Activated CD4-positive, alpha-beta T cell treated with anti-CD3 and anti-CD28 coated beads for 1 hour (primary cell): ENCODE measurements at places on chromosomes 7 and 10.

- no peak for DNase-seq
Observed at GRCh38 chr7:114310345-114311110, 104.1 kb upstream of the FOXP2 start.

DNA sequence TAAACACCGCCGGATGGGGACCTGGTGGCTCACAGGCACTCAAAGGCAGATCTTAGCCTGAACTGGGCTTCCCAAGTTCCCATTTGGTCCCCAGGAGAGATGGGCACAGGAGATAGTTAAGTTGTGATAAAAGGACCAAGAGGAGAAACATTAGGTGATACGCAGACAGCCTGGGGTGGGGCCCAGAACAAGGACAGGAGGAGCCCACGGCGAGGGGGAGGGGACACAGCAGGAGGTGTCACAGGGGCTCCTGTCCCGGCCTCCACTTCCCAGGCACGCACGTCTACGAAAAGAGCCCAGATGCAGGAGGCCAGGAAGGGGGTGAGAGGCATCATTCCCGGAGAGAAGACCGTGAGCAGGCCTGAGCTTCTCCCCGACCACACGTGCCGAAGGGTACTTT is 16.3 kb upstream of the DNAAF5 start:
- no peak for DNase-seq

DNA sequence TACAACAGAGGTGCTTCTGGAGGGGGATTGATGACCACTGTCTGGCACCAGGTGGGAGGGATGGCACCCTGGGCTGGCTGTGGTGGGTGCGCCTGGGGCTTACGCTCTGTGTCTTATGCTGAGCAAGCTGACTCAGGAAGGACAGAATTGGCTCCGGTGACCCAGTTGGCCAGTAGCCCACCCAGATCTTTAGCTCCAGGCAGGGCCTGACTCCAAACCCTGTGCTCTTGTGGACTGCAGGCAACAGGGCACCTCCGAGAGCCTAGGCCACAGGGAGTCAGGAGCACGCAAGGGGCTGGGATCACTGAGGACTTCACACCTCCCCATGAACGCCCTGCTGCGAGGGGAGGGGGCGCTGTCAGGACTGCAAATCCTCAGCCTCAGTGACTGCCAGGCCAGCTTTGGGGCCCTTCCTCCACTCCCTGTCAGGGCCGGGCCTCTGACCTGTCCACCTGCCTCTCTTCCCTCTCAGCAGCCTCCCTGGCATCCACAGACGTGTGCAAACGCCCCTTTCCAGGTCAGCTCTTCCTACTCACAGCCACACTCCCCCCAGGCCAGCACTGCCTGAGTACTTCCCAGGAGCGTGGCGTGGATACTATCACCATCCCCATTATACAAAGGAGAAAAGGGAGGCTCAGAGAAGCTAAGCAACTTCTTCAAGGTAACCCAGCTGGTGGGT is 118.7 kb downstream of the SLIT1 start:
- no peak for DNase-seq

GRCh38 chr10:121426307-121426706 is 171.9 kb downstream of the FGFR2 start:
- no peak for DNase-seq

- DNase-seq, result no peak
Observed at GRCh38 chr7:52775876-52776275, 259.6 kb upstream of the POM121L12 start.

DNA sequence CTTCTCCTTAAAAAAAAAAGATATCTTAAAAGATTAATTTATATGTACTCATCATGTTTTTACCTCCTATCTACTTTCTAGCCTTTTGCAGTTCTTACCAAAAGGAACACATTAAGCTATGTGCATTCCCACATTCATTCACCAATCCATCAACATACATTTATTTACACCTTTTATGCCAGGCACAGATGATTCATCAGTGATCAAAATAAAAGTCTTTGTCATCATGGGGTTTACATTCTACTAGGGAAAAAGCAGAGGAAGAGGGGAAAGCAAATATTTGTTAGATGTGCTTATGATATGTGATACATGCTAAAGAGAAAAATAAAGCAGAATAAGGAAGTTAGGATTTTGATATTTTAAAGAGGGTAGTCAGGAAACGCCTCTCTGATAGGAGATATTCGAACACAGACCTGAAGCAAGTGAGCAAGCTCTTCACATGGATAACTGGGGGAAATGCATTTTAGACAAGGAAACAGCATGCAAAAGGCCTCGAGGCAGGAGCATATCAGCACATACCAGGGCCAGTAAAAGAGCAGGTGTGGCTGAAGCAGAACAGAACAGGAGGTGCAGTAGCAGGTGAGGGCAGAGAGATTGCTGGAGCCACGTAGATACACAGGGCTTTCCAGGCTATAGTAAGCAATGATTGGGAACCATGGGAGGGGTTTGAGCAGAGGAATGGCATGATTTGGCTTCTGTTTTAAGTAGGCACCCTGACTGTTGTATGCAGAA is 67.4 kb downstream of the REEP3 start:
- no peak for DNase-seq

GRCh38 chr10:2294739-2295138 is 557.4 kb upstream of the ADARB2 start:
- DNase-seq, result no peak

DNA sequence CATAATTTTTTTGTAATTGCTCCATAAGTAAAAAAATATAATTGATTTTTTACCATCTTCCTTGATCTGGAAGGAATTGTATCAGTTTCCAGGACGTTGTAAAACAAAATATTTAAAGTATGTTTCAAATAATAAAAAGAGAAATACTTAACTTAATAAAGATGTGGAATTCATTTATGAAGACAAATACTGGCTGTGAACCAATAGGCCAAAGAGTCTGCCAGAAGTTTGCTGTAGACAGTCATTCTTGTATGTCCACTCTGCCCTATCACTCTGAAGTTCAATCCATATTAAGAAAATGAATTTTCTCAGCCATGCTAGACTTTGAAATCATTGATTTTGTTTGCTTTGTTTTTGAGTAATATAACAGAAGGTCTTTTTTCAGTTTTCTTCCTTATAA is 256.4 kb downstream of the TRIL start:
- no peak for DNase-seq

GRCh38 chr7:149748076-149748874 is 25.1 kb downstream of the ZNF467 start:
- DNase-seq, result no peak

DNA sequence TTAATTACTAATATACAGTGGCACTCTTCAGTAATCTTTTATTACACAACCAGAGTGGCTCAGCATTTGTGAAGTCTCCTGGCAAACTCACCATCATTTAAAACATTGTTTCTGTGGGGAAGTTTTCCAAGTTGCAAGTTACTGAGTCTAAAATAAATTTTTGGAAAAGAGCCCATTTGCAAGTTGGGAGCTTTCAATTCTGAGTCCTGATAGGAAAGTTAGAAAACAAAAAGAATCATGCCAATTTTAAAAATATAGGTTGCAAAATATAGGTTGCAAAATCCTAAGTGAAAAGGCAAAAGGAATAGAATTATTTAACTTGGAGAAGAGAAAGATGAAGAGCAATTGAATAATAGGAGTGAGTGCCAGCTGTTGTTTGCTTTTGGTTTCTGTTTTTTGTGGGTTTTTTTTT is 378.8 kb upstream of the C7orf33 start:
- DNase-seq, result no peak

- no peak for DNase-seq
Observed at GRCh38 chr7:138945821-138946220, 35.4 kb downstream of the KIAA1549 start.

DNA sequence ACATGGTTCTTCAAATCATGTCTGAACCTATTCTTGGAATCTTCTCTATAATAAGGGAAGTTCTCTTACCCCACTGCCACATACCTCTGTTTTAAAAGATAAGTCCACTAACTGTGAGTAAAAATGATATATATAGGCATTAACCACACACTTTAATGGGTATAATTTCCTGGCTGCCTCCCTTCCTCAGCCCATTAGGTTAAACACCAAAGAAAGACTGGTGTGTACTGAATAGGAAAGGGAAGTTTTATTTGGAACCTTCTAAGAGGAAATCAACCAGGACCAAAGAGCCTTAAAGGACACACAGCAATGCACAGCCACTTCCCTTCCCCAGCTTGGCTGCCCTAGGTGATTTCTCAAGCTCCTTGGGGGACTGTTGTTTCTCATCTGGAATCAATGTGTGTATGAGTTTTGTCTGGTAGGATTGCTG is 5.0 kb upstream of the WBP1L start:
- no peak for DNase-seq

DNA sequence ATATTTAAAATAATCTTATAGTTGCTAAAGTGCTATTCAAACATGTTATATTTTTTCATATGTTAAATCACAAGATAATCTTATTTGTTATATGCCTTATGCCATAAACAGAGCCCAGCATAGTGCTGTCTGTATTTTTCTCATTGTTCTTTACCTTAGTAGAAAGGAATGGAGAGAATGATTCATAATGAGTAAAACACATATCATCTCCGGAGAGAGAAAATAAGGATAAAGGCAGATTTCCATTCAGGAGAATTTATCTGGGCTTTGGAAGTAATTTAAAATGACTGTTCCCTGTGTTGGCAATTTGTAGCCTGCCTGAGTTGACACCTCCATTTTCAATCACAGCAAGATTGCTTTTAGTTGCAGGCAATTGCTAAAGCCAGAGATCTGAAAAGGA is 30.2 kb downstream of the CHN2 start:
- no peak for DNase-seq

- peak; percentile 36 for DNase-seq
Observed at GRCh38 chr7:98202367-98203195, 8.7 kb upstream of the BHLHA15 start.

- DNase-seq, result no peak
Observed at GRCh38 chr7:28407651-28408050, 4.7 kb upstream of the CREB5 start.

- DNase-seq, result no peak
Observed at GRCh38 chr7:130793855-130794618, 60.0 kb upstream of the KLF14 start.

DNA sequence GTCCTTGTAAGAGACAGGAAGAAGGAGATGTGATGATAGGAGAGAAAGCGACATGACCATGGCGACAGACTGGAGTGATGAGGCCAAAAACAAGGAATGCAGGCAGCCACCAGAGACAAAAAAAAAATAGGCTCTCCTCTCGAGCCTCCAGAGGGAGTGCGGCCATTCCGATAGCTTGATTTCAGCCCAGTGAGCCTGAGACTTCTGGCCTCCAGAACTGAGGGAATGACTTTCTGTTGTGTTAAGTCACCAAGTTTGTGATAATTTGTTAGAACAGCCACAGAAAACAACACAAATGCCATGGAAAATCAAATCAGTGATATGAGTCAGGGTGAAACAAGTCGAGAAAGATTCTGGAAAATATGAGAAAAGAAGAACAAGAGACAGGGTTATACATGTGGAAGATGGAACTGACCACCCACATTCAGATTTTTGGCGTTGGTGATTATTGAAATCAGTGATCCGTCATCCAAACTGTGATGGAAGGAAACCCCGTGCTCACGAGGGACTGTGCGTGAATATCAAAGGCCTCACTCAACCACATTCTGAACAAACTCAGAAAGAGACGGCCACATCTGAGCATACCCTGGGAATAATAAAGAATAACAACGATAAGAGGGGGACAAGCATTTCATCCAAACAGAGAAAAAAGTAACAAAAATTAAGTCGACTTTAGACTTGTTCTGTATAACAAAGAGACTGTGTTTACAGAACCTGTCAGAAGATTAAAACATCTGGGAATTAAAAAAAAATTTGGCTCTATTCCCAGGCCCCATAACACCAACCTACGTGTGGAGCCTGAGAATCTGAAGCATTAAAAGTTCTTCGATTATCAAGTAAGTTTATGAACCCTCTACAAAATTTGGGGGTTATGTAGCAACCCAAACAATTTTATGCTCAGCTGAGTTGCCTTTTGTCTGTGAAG is 72.1 kb downstream of the EEPD1 start:
- no peak for DNase-seq

DNA sequence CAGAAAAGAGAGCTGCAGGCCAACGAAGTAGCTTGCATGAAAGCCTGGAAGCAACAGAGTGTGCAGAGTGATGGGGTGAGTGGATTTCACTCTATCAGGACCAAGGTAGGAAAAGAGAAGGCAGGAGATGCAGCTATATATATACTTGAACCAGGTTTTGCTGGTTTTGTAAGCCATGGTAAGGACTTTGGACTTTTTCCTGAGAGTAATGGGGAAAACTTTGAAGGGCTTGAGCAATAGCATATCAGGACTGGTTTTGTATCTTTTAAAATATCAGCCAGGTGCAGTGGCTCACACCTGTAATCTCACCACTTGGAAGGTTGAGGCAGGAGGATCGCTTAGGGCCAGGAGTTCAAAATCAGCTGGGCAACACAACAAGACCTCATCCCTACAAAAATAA is 120.6 kb upstream of the NRP1 start:
- DNase-seq, result no peak

- DNase-seq, result no peak
Observed at GRCh38 chr7:18770822-18771221, 275.3 kb downstream of the HDAC9 start.

DNA sequence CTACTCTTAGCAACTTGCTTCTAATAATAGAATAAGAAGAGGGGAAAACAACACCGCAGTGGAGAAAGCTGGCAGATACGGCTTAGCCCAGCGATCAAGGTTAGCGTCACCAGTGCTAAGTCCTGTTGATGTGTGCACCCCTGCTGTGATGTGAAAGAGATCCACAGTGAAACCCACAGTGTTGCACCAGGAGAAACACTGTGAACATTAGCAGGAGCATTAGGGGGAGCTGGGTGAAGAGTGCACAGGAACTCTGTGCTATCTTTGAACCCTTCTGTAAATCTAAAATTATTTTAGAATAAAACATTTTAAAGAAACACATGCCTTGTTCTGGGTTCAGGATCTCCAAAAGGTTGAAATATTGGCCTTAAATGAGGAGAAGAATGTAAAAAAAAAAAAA is 154.1 kb upstream of the UNC5B start:
- no peak for DNase-seq

- no peak for DNase-seq
Observed at GRCh38 chr10:84353052-84353803, 24.8 kb downstream of the CCSER2 start.

- no peak for DNase-seq
Observed at GRCh38 chr7:50069613-50070012, 23.4 kb downstream of the ZPBP start.

GRCh38 chr7:12211711-12212485 is 804 bp downstream of the TMEM106B start:
- DNase-seq, result no peak

DNA sequence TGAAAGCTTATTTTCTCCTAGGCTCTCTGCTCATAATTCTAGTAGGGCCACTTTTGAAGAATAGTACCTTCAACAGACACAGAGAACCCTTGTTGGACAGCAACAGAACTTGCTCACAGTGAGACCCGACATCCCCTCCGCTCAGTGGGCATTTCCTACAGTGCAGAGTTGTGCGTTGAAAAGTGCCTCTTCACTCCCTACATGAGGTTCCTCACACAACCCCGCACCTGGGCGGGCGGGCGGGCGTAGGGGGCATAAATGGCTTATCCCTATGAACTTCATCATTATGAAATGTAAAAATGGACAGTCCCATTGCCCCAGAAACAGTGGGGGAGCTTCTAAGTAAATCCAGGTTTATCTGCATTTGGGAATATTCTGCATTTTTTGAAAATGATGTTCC is 174.9 kb downstream of the MGMT start:
- DNase-seq, result no peak

- DNase-seq, result no peak
Observed at GRCh38 chr10:13978533-13979115, 352.1 kb downstream of the FRMD4A start.

GRCh38 chr7:47293884-47294555 is 287.9 kb downstream of the TNS3 start:
- no peak for DNase-seq

GRCh38 chr10:125684581-125684980 is 1.6 kb upstream of the TEX36 start:
- DNase-seq, result no peak

GRCh38 chr10:89973326-89973725 is 271.9 kb downstream of the KIF20B start:
- no peak for DNase-seq
